ENCODE measurements at places on chromosomes 3 and 15.

DNA sequence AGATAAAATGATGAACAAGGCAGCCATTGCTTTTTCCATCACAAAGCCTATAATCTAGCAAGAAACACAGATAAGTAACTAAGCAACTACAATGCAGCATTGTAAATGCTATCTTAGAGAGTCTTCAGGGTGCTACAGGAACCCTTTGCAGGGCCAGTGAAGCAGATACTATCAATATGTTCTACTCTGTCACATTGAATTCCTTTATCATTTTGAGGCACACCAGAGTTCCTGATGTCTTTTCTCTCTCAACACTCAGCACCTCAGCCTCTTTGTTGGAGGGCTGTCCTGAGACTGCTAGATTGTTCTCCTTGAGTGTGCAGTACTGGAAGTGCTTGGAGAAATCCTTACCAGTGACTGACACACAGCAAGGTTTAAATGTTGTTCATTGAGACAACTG is 107.4 kb upstream of the MRPL3 start:
- DNase-seq = no peak

- DNase-seq = no peak
Measured at GRCh38 chr3:157498371-157498770, 4.8 kb downstream of the VEPH1 start.

DNA sequence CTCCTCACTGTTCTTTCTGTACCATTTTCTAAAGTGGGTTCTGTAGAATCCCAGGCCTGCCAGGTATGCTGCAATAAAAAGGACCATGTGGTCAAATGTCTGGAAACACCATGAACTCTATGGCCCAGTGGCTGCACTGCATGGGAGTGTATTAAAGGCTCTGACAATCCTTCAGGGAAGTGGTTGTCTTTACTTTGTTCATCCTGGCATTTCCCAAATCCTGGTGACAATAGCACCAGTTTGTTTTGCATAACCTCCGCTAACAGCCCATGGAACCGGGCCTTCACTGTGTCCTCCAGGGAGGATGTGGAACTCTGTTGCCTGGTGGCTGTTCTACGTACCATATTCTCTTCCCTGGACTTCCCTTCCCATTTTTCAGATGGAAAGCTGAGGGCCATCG is 11.2 kb upstream of the DUSP7 start:
- DNase-seq = no peak

GRCh38 chr3:14243782-14244181 is 65.2 kb downstream of the LSM3 start:
- no peak for DNase-seq

GRCh38 chr3:147652651-147653366 is 243.6 kb downstream of the ZIC1 start:
- DNase-seq = no peak

DNA sequence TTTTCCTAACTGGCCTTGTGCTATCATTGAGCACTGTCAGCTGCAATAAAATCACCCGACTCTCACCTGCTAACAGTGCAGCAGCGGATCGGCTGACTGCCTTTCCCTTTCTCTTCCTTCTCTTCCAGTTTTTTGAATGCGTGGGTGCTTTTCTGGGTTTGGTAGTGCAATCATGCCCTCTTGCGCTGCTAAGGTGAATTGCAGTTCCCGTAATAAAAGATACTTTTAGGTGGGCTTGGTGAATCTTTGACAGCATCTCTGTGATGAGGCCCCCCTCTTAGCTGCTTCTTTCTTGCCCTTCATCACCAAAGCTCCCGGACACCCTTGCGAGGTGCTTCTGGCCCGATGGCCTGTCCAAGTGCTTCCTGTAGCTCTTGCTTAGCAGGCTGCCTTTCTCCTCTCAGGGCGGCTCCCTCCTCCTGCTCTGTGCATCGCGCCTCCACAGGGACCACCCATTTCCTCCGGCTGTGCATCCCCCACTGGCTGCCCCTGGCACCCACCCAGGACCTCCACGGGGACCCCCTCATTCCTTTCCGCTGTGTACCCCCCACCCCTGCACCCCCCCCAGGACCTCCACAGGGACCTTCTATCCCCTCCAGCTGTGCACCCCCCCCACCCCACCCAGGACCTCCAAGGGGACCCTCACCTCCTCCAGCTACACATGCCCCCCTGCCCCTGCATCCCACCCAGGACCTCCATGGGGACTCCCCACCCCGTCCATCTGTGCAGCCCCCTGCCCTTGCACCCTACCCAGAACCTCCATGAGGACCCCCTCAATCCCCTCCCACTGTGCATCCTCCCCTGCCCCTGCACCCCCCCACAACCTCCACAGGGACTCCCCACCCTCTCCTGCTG is 50.8 kb upstream of the RPL32 start:
- peak; percentile 68 for DNase-seq

- DNase-seq = no peak
Measured at GRCh38 chr3:122510878-122511535, 3.7 kb downstream of the KPNA1 start.

- DNase-seq = no peak
Measured at GRCh38 chr15:39332846-39333245, 248.0 kb upstream of the THBS1 start.

DNA sequence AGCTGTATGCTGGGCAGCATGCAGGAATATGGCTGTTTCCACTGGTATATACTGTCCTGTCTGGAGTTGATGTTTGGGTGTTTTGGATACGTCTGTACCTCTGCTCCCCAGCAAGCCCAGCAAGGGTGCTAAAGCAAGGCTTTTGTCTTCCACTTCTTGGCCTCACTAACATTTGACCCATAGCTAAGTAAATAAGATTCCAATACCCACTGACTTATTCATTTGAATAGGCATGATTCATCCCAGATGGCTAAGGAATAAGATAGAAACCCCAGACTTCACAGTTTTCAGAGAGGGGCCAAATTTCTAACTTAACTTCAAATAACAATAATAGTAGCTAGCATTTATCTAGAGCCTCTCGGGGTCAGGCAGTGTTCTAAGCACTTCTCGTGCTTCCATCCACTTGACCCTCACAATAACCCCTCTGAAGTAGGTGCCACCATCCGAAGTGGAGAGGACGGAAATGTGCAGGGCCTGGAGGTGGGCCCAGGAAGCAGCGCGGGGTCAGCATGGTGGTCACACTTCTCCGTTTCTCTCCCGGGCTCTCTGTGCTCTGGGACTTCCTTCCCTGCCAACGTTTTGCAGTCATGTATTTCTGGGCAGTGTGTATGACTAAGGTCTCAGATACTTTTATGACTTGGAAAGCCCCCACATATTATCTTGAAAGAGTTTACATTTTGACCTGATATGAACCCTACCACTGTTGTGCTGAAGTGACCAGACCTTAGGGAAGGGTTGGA is 39.3 kb downstream of the LRRK1 start:
- no peak for DNase-seq

GRCh38 chr3:51311055-51311454 is 74.0 kb upstream of the MANF start:
- DNase-seq = no peak

- DNase-seq = no peak
Measured at GRCh38 chr15:39663704-39664250, 82.9 kb downstream of the THBS1 start.

- no peak for DNase-seq
Measured at GRCh38 chr3:16499351-16499750, 14.1 kb downstream of the RFTN1 start.

- no peak for DNase-seq
Measured at GRCh38 chr15:90051874-90052273, 50.4 kb downstream of the IDH2 start.

- no peak for DNase-seq
Measured at GRCh38 chr3:98977520-98977919, 76.0 kb upstream of the DCBLD2 start.

- DNase-seq = no peak
Measured at GRCh38 chr3:115518100-115518852, 105.0 kb upstream of the GAP43 start.

- no peak for DNase-seq
Measured at GRCh38 chr3:183487896-183488295, 59.5 kb upstream of the MCF2L2 start.

GRCh38 chr15:33098094-33099058 is 96.1 kb downstream of the FMN1 start:
- DNase-seq = no peak

- no peak for DNase-seq
Measured at GRCh38 chr3:125161607-125162219, 50.8 kb downstream of the SLC12A8 start.

- DNase-seq = no peak
Measured at GRCh38 chr15:83983634-83984458, 251.7 kb upstream of the GOLGA6L4 start.

- DNase-seq = no peak
Measured at GRCh38 chr3:30871720-30872119, 22.7 kb downstream of the GADL1 start.

- no peak for DNase-seq
Measured at GRCh38 chr3:76025561-76025960, 240.2 kb upstream of the ZNF717 start.

DNA sequence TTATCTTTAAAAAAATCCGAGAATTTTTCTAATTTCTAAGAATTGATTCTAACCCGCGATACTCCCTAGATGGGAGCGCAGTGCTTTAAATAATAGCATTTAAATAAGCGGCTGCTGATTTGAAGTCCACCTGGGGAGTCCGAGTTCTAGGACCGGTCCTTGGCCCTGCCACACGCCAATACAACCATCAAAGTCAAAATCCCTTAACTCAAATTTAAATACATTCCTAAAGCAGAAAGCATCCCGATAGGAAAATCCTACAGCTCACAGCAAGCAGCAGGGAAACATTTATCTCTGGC is 508 bp upstream of the ECT2 start:
- no peak for DNase-seq

DNA sequence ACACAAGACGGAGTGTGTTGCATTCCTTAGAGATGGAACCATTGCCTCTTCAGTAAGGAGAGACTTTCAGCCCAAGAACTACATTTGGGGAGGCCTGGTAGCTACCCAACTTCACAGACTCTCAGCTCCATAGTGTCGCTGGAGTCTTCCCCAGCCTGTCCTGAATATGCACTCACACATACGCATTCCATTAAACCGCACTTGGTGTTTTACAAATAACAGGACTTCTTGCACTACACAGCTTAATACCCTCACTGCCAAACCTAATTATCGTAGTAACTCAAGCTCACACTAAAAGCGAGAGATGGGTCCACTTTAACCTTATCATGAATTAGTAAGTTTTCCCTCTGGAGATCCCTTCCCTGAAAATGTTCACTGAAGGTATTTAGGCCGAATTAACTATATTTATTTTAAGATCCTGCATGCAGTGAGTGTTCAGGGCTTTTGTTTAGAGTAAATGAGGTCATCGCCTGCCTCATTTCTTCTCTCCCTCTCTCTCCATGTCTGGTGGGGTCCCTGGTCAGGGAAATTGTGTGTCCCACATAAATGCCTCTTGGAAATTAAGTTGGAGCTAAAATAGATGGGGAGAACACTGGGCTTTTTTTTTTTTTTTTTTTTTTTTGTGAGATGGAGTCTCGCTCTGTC is 171.9 kb downstream of the FAM43A start:
- DNase-seq = no peak

- DNase-seq = no peak
Measured at GRCh38 chr3:58495101-58495500, 3.2 kb downstream of the KCTD6 start.

DNA sequence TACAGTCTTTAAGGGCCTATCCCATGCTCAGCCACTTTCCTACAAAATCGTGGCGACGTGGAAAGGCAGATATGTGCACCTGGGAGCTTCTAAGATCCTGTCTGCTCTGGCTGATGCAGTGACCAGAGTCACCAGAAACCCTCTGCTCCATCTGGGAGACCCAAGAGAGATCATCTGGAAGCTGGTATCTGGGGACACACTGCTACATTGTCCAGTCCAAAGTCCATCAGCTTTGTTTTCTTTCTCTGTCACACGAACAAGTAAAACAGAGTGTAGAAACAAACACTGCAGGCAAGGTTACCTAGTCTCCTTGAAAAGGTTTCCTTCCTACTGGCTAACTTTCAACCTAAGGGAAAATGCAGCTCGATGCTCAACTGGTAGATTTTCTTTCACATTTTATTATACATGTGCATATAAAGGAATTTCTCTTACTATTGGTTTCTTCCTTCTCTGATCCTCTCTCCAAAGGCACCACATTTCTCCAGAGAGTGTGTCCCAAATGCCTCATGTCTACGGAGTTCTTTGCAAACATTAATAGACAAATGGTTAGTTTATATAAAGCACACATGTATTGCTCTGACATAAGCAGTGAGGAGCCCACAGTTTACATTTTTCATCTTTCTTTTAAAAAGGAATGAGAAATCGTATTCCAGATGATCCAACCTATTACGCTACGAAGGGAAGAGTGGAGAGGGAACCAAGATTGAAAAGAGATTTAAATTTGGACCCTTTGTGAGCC is 8.3 kb upstream of the GREM1 start:
- DNase-seq = no peak

- no peak for DNase-seq
Measured at GRCh38 chr3:62032738-62033137, 340.6 kb downstream of the FEZF2 start.

All from spleen (tissue), 13 donors.